ENCODE measurements at places on chromosomes 3 and 15.

GRCh38 chr15:100229181-100230163, 112.3 kb downstream of the ADAMTS17 start:
- DNase-seq = no peak

GRCh38 chr3:128036119-128036518, 16.1 kb upstream of the SEC61A1 start:
- no peak for DNase-seq

DNA sequence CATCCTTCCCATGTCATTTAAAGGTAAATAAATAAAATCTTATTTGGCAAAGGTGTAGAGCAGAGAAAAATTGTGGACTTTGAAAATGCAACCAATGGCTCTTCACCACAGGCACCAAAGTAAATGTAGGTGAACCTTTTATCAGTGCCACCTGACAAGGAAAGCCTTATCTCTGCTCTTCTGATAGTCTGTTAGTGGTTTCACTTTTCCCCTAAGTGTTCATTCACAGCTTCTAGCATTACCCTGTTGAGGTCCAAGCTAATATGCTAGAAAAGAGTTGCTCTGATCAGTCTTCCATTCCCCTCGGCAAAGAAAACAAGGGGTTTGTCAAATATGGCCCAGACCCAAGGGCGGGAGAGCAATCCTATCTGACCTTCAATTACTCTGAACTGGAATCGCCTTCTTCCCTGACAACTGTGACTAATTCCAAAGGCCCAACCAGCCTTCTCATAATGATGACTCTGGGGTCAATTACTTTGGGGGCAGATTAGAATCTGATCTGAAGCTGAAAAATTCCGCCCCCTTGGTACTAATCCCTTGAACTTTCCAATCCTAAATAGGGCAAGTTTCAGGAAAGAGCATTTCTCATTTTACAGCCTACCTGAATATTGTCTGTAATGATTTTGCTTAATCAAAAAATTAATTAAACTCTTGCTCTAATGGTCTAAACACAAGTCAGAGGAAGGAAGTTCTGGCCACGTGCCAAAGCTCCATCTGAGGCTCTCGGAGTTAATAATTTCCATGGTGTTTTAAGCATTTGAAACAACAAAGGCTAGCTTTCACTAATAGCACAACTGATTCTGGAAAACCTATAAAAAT, 52.4 kb downstream of the SETMAR start:
- DNase-seq = no peak

GRCh38 chr3:32709346-32709745, 24.4 kb downstream of the CNOT10 start:
- no peak for DNase-seq

- no peak for DNase-seq
These were observed 112.7 kb downstream of the NFKBIZ start for GRCh38 chr3:101962055-101962454.

DNA sequence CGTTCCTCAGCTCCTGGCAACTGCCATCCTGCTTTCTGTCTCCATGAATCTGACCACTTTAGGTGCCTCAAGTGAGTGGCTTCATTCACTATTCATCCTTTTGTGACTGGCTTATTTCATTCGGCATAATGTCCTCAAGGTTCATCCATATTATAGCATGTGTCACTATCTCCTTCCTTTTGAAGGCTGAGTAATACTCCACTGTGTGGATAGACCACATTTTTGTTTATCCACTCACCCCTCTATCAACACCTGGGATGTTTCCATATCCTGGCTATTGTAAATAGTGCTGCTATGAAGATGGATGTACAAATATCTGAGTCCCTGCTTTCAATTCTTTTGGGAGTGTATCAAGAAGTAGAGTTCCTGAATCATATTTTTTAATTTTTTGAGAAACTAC, 98.8 kb downstream of the ADAMTS17 start:
- no peak for DNase-seq

DNA sequence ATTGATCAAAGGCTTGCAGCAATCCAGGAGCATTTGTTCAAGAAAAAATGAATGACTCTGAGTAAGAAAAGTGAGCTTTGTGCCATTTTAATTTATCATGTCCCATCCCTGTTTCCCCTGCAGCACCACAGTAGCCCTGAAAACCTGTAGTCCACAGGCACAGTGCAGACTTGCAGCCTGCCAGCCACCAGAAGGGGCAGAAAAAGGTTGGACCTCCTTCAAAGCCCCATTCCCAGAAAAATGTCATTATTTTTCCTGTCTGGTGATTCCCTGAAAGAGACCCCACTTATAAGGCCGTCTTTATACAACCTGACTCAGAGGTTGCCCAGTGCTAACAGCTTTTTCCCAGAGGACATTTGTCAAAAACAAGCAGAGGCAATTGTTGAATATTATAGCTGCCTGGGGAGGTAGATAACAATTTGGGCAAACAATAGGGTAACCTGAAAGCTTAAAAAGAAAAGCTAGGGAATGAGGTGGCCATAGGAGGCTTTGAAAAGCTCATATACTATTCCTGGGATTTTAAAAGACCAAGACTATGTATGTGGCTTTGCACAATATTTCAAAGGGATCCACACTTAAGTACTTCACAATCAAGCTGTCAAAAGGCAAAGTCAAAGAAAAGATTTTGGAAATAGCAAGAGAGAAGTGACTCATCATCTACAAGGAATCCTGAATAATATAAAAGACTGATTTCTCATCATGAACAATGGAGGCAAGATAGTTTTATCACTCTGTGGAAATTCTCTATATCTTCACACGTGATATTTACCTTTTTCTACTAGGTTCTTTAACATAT, 136.8 kb upstream of the PLXNA1 start:
- DNase-seq = no peak

GRCh38 chr3:31278532-31278931, 254.2 kb upstream of the STT3B start:
- DNase-seq = no peak

DNA sequence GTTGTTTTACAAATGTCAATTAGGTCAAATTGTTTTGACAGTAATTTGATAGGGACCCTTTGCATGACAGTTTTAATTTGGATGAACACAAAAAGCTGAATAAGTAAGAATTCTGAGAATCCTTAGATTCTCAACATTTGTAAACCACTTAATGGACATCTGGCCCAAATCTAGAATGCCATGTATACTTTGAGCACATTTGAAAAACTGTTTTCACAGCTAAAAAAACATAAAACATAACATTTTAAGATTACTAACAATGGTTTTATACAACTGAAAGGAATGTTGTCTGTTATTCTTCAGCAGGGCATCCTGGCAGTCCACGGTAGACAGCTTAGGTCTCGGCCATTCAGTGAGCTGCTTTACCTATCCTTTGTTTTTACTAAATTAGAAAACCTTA, 34.5 kb upstream of the TM2D3 start:
- DNase-seq = no peak

DNA sequence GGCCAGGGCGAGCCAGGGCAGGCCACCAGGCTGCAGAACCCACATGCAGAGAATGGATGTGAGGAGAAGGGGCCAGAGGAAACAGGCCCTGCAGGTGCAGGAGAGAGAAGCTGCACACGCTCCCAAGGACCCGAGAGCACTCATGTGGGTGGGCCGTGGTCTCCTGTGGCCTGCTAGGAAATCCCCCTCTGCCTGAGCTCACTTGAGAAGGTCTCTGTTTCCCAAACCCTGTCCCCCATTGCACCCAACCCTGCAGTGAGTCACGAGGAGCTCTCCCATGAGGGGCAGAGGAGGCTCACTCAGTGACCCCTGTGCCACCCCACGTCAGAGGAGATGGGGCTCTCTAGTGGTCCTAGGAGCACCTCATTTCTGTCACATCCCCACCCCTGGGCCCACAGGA, 111.1 kb downstream of the KLF13 start:
- peak; percentile 27 for DNase-seq

DNA sequence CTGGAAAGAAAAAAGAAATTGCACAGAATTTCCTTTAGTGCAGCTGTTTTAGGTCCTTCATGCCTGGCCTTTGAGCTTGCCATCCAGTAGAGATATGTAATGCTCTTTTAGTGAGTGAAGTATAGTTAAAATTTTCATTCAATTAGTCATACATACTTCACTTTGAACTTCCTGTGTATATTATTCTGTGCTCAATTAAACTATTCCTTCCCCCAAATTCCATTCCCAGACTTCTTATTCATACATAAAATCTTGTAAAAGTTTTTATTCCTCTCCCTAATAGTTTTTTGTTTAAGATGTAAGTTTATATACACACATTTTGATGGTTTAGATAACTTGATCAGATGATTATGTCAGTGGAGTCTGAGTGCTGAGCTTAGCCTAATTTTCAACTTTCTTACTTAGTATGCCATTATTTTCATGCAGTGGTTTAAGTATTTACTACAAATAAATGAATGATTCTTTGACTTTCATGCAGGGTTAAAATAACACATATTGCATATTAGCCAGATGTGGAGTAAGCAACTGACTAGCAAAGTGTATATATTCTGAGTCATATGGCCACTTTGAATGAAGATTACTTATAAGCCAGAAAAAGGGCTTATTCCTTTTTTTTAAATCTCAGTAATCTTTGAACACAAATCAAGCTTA, 42.5 kb upstream of the ABHD10 start:
- no peak for DNase-seq

DNA sequence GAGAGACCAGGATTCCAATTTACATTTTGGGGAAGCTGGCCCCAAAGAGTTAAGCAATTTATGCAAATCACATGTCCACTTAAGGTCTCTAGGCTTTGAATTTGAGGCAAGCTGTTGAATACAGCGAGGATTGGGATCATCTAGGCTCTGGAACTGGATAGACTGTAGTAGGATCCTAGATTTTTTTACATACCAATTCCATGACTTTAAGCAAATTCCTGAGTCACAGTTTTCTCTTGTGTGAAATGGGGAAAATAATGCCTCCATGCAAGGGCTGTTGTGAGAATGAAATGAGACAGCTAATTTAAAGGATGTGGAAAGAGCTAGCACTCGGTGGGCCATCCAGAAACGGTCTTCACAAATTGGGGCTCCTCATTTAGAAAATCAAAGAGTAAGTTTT, 103.4 kb downstream of the MINAR1 start:
- no peak for DNase-seq

GRCh38 chr3:184039414-184039813, 7.9 kb downstream of the HTR3D start:
- no peak for DNase-seq

DNA sequence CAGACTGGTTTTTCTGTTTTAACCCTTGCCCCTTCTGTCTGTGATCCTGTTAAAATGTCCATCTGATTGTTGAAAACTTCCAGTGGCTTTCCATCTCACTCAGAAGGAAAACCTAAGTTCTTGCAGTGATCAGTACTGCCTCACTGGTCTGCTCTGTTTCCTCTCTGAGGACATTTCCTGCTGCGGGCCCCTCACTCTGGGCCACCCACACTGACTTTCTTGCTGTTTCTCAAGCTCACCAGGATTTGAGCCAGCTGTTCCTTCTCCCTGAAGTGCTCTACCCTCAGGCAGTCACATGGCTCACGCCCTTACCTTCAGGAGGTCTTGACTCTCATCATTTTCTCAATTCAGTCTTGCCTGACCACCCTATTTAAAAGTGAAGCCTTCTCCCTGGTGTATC, 1.8 kb downstream of the GRK7 start:
- DNase-seq = no peak

Data from stimulated activated CD4-positive, alpha-beta T cell treated with anti-CD3 and anti-CD28 coated beads, Interleukin-1b, Interleukin-23, amount 100 ng/mL, for 1 hour (primary cell).